Lower lobe of right lung (tissue), 2 donors: ENCODE measurements at places on chromosomes 3 and 15.

GRCh38 chr15:67584157-67584556, 41.7 kb downstream of the MAP2K5 start:
- DNase-seq = no peak

DNA sequence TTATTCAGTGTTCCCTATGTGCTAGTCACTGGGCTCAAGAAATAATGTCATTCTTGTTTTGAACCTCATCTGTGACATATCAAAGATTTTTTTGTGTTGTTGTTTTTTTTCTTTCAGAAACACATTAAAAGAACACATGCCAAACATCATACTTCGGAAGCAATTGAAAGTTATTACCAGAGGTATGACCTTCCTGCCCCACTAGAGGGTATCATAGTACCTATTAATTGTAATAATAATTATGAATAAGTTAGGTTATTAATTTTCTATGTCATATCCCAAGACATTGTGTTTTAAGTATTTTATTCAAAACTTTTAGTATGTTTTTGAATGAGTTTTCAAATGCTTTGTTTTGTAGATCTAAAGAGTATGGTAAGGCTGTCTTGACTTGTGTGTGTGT, 65.7 kb downstream of the CDIN1 start:
- DNase-seq = no peak

DNA sequence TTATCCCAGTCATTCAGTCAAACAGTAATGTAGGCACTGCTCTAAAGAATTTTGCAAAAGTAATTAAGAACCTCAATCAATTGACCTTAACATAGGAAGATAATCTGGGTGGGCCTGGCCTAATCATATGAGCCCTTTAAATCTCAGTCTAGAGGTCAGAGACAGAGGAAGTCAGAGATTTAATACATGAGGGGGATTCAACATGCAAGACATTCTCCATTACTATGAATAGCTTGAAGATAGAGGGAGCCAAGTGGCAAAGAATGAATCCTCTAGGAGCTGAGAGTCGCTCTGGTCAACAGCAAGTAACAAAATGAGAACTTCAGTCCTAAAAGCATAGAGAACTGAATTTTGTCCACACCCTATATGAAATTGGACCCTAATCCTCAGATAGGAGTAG, 39.0 kb upstream of the MBNL1 start:
- DNase-seq = no peak

- no peak for DNase-seq
Measured at GRCh38 chr3:56885453-56885852, 83.7 kb upstream of the ARHGEF3 start.

GRCh38 chr3:36060950-36061349, 319.4 kb upstream of the STAC start:
- DNase-seq = no peak

- DNase-seq = no peak
Measured at GRCh38 chr3:100966807-100967206, 26.4 kb downstream of the ABI3BP start.

- no peak for DNase-seq
Measured at GRCh38 chr3:142960322-142960850, 3.1 kb downstream of the PAQR9 start.

- DNase-seq = no peak
Measured at GRCh38 chr3:24315971-24316370, 178.7 kb downstream of the THRB start.
